ENCODE measurements at places on chromosomes 16 and 17.
A peak's percentile ranks its signal among the peaks of the same experiment; 100 is the strongest.

DNA sequence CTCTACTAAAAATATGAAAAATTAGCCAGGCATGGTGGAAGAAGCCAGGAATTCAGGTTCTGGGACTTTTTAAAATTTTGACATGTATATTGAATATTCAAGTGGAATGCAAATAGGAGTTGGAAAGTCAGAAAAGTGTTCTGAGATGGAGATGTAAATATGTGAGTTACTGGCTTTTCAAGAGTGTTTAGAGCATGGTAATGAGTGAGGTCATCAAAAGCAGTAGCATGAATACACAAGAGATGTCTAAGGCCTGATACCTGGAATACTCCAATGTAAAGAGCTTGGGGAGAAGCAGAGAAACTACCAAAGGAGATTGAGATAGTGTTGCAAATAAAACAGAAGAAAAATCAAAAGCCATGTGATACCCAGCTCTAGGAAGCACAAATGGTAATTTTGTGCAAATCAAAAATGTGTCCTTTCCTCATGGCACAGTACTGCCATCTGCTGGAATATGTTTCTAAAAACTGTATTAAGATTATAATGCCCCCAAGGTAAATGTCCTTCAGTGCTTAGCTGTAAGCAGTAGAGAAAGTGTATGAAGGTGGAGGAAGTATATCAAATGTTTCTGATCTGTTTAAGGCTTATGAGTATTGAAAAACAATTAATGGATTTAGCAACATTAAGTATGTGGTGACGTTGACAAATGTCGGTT lies 908.4 kb downstream of the KCNJ18 start:
- DNase-seq = no peak

DNA sequence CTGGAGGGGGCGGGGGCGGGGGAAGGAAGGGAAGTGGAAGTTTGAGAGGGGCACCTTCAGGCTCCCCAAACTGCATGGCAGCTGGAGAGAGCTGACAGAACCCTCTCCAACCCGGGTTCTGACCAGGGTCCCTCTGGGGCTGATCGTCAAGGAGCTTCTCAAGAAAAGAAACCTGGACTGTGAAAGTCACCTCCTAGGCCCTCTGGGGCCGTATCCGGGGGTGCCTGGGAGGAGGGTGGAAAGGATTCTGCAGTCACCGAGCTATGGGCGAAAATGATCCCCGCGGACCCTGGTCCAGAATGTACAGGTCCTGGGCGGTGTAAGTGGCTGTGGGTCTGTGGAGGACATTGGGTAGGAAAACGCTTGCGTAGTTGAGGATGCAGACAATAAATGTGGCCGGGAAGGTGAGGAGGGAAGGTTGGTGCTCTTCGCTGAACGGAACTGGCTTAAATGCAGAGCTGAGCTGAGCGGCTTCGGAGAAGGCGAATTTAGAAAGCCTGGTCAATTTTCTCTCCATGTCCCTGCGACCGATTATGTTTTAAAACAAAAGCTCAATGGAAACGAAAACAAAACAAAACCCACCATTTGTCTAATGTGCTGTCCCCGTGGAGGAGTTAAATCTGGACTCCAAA lies 3.6 kb upstream of the LHX1 start:
- DNase-seq = no peak

DNA sequence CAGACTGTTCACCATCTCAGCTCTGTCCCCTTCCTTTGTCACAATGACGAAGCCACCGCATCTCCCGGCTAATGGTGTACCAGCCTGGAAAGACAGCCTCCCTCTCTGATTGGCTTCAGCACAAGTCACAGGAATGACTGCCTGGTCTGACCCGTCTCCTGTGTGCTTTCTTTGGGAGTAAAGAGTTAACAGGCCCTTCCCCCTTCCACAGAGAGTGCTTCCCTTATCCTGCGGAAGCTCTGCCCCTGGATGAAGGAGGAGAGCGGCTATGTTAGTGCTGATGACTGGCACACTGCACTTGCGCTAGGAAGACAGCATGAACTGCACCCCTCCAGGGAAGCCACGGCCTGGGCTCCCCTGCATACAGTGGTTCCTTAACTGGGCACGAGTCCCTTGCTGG lies 11.3 kb downstream of the USB1 start:
- DNase-seq = no peak

- no peak for DNase-seq
Measured at GRCh38 chr16:11774065-11774626, 22.9 kb downstream of the ZC3H7A start.

- DNase-seq = no peak
Measured at GRCh38 chr17:41037853-41038350, 3.2 kb upstream of the KRTAP1-3 start.

DNA sequence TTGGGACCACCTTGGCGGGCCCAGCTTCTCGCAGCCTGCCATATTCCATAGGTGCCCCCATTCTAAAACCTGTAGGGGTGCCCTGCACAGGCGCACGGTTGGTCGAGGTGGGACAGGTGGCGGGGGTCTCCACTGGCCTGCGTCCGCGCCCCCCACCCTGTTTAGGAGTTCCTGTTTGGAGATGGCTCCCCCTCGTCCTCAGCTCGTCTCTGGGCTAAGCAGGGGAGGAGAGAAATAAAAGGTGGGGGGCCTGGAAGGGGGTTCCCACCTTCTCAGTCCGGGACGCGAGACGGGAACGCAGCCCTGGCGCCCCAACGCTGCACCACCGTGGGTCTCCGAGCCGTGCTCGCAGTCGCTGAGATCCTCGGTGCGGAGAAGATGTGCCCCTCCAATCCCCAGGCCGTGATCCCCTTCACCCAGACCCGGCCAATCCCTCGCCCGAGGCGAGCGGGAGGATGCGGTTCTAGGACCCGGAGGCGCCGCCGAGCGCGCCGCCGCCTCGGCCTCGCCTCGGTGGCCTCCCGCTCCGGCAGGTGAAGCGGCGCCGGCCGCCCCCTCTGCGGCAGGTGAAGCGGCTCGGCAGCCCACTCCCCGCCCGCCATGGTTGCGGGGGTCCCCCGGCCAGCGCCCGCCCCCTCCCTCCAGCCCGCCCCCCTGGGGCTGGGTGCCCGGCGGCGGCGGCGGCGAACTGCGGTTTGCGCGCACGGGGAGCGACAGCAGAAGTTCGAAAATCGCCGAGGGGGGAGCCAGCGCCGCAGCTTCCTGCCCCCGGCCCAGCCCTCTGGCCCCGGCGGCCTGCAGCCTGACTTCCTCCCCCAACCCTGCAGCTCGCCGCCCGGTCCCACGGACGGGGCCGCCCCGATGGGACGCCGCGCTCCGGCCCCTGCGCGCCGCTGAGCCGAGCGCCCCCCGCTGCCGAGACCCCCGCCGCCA lies at the start of gene FMNL1:
Gene FMNL1 (plus strand): TSS at position 805 of the 933 bp plus-strand sequence. CDS start 240 bp downstream, outside the sequence.
- DNase-seq = peak; percentile 69

GRCh38 chr16:53955221-53955875 lies 251.4 kb downstream of the FTO start:
- DNase-seq = no peak

- no peak for DNase-seq
Measured at GRCh38 chr17:61306003-61306402, 93.6 kb upstream of the TBX2 start.

GRCh38 chr17:41308918-41309359 lies at the start of gene KRTAP16-1:
TSS of gene KRTAP16-1 (minus strand) at chr17:41309309. CDS start at chr17:41309253, 56 bp downstream.
- no peak for DNase-seq

GRCh38 chr17:44220213-44221083 lies 973 bp upstream of the UBTF start:
- peak; percentile 45 for DNase-seq

DNA sequence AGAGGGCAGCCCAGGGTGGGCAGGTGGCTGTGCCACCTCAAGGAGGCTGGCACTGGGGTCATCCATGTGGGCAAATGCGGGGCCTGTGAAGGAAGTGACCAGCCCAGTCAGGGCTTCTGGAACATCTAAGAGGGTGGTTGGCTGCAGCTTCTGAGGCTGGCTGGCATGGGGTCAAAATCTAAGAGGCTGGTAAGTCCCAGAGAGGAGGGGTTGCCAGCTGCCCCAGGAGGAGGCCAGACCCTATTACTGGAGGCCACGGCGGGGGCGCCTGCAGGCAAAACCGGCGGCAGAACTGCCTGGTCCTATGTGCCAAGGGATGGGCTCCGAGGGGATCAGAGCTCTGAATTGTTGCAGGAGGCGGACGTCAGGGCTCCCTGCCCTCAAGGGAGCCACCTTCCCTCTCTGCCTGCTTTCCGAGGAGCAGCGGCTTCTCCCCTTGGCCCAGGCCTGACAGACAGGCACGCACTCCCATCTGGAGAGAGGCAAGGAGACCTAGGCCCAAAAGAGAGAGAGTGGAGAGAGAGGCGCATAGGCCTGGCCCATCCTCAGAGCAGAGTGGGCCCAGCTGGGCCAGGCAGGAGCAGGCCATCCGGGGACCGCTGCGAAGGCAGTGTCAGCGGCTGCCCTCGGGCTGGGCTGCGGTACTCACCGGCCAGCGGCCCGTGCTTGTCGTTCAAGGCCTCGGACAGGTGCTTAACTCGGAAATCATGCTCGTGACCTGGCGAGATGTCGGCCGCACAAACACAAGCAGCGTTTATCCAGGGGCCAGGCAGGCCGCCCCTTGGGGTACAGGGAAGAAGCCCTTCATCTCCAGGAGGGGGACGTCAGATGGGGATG lies 10.9 kb downstream of the ZACN start:
- no peak for DNase-seq

- peak; percentile 76 for DNase-seq
Measured at GRCh38 chr17:58200024-58200633, 7.6 kb downstream of the EPX start.

GRCh38 chr17:73646409-73647300 lies 2.4 kb upstream of the SDK2 start:
- DNase-seq = peak; percentile 33

GRCh38 chr17:9195961-9196670 lies 174.8 kb downstream of the NTN1 start:
- no peak for DNase-seq

DNA sequence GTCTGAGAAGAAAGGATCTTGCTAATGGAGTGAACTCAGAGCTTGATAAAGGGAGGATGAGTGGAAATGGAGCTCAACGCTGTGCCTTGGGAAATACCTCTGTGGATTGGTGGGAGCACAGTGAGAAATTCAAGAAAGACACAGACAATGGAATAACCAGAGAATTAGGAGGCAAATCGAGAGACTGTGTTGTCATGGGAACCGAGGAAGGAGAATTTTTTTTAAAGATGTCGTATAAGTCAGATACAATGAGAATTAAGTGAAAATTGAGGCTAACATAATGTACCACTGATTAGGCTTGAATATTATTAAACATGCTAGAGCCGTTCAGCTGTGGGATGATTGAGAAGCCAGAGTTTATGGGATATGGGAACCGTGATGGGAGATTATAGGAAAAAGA lies 134.2 kb downstream of the PRKCA start:
- no peak for DNase-seq

GRCh38 chr16:79659344-79659743 lies 58.8 kb upstream of the MAF start:
- DNase-seq = no peak

- no peak for DNase-seq
Measured at GRCh38 chr16:49641250-49641649, 214.7 kb downstream of the ZNF423 start.

DNA sequence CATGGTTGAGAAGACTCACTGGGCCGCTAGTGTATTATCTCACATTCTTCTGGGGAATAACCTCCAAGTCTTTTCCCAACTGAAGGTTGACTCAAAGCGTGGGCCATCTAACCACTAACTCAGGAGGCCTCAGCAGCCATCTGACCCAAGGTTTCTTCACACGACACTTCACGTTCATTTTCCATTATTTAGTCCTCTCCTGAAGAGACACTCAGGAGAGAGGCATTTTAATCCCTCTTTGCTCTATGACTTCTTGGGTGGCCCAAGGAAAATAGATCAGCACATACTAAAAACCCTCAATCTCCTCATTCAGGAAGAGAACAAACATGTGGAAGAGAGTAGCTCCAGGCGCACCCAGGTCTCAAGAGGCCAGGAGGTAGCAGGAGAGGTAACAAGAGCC lies 252.8 kb upstream of the FOXF1 start:
- DNase-seq = no peak

DNA sequence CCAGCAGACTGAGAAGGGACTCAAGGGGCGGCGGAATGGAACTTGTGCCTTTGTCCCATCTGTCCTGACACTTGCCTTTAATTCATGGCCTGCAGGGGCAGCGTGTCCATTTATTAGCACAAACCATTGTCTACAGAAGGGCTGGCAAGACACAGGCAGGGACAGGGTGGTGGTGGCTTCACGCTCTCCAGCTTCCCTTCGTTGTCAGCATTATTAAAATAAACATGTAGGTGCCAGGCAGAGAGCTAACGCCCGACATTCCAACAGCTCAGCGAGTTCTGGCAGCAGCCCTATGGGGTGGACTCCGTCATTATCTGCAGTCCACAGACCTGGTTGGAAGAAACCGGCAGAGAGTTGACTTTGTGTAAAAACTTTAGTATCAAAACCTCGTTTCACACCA lies 16.3 kb downstream of the DNAI2 start:
- no peak for DNase-seq

DNA sequence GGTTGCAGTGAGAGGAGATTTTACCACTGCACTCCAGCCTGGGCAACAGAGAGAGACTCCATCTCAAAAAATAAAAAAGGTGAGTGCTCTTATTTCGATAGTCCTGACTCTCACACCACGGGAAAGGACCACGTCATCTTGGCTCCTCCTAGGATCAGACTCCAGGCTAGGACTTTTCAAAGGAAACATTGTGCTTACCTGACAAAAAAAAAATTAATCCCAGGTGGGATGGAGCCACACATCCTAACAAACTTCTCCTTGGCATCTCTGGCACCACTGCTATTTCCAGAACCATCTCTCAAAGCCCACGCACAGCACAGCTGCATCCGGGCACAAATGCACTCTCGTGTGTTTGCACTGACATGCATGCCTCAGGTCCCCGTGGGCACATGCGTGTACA lies 262.4 kb downstream of the ENGASE start:
- DNase-seq = no peak

DNA sequence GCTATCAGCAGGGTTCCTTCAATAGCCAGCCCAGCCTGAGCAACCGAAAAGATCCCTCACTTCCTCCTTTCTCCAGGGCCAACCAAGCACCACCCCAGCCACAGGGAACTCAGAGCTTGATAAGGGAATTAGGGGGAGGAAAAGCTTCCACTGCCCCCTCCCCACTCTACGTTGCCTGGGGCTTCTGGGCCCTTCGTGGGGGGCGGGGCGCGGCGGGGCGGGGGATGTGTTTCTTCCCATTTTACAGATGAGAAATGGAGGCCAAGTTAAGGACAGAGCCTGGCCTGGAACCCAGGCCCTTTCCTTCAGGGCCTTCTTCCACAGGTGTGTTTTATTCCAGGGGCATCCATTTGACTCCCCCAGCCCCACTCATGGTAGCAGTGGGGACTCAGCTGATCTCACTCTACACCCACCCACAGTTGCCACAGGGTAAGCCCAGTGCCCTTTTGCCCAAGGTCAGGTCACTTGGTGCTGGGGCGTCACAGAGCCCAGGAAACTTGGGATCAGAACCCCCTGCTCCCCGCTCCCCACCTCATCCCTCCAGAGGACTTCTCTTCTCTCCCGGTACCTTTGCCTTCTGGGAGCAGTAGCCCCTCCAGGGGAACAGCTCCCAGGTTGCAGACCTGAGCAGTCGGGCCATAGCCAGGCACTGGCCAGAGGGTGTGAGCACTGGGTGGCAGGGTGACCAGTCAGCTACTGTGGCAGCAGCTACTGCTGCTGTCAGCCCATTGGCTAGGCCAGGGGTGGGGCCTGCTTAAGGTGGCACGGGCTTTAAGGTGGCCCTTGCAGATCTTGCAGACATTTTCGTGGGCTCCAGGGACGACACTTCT lies at the start of gene LDHD:
Gene LDHD (minus strand): TSS at position 700 of the 830 bp plus-strand sequence. CDS start 60 bp downstream, at position 640.
- DNase-seq = peak; percentile 55
